ENCODE measurements at places on chromosomes 6 and 20. TPM values are rescaled to one million over a fixed set of nuclear protein-coding genes. Genes with fewer than 3 reads are reported as not detected.

Gene OR2H2
- total RNA-seq, result under 0.01 TPM

Gene MBOAT1
- 9.9 TPM for total RNA-seq

Gene NKAIN2
- total RNA-seq, result not detected

Gene BTBD3
- total RNA-seq, result 4.7 TPM

Gene AKAP12
- 0.31 TPM for total RNA-seq

Gene RUNX2
- 10.4 TPM for total RNA-seq

Gene MYB
- total RNA-seq, result 4.8 TPM

Gene HIVEP1
- total RNA-seq, result 127 TPM

Gene ATXN1
- 83.4 TPM for total RNA-seq

Gene CCDC170
- total RNA-seq, result 1.2 TPM

Gene IL17A
- total RNA-seq, result not detected

Gene MTO1
- 39.9 TPM for total RNA-seq

All from mononuclear cell (primary cell).